ENCODE measurements at places on chromosomes 3 and 15.
A peak's percentile ranks its signal among the peaks of the same experiment; 100 is the strongest.

DNA sequence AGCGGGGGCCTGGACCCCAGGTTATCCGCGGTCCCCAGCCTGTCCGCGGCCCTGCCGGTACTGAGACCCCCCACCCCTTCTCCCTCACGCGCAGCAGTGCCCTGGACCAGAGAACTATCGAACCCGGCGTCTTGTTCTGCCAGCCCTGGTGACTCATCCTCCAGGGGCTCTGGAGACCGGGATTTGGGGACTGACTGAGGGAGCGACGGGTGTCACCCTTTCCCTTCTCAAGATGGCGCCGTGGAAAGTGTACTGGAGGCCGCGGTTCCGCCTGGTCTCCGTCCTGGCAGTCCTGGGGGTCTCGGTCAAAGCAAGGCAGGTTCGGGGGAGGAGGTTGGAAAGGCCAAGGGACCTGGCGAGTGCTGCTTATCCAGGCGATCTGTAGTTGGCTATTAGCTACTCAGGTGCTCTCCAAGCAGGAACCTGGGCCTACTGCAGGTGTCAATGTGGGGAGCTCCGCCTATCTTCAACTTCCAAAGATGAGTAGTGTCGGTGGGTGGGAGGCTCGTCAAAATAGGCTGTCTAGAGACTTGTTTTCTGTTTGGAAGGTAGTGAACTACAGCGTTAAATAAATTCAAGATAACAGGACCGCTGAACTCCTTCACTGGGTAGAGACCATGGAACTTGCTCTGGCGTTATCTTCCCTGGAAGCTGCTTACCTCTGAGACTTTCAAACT lies 790 bp downstream of the RAB5A start:
- peak; percentile 39 for DNase-seq

DNA sequence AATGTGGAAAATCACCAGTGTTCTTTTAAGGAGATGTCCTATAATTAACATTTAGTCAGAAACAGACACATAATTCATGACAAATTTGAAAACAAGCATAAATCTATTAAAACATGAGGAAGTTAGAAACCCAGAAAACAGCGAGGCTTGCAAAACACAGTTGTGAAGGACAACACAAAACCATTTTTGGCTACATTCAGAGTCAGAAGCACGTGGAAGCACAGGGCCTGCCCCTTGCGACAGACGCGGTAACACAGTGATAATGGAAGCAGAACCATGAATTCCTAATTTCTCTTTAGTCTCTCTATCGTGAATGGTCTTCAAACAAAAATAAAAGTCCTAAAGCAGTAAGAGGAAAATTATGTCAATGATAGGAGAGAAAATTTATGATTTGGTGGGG lies 12.2 kb downstream of the NCEH1 start:
- DNase-seq = peak; percentile 48

DNA sequence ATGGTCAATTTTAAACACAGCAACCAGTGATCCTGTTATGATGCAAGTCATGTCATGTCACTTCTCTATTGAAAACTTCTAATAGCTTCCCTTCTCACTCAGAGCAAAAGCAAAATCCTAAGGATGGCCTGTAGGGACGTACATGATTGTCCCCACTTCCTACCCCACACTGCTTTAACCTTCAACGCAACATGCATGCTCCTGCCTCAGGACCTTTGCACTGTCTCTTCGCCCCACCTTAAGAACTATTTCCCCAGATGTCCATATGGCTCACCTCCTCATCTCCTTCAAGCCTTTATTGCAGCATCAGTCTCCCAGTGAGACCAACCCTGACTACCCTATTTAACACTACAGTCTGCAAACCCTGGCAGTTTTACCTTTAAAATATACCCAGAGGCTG lies 214.1 kb upstream of the CHRM5 start:
- DNase-seq = no peak

GRCh38 chr3:11033871-11034270 lies 41.3 kb downstream of the SLC6A1 start:
- no peak for DNase-seq

GRCh38 chr3:21170964-21171363 lies 580.0 kb downstream of the ZNF385D start:
- no peak for DNase-seq

DNA sequence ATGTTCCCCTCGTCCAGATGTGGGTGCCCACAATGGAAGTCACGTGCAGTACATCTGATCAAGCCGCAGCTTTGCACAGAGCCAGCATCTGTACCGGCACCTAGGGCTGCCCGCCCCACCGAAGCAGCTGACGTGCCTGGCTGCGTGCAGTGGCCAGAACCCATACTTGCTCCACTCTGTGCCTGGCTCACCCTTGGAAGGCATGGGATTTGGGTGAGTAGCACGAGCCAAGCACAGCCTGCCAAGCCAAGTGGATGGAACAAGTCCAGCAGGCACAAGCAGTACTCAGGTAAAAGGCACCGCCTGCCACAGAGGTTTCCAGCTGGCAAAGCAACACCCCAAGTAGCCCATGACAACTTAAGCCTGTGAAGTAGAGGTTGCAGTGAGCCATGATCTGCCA lies 261.3 kb downstream of the TBC1D5 start:
- DNase-seq = no peak

DNA sequence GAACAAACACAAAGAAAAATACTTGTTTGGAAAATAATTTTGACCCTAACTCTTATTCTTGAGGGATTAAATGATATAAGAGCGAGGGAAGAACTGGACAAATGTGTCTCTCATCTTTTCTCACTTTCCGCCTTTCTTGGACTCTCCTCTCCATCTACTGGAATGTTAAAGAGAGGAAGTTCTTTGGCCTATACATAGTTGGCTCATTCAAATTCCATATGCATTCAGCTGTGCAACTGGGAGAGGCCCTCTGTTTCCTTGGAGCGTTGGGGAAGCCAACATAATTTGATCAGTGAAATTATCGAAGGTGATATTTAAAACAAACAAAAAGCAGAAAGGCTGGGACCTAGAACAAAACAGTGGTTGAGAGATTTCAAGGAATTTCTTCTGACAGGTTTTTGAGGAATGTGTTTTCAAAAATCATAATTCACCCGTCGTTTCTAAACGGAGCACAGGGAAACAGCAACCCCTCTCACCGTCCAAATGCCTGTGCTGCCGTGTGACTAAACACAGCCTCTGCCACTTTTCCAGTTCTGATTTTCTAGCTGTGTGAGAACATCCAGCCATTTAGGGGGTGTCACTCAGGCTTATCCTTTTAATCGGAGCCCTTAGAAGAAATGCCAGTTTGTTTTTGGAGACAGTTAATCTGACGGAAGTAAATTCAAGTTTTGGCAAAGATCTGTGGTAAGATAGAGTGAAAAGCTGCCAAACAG lies 489.9 kb downstream of the SOX2 start:
- DNase-seq = no peak

GRCh38 chr15:51505251-51505650 lies 117.3 kb downstream of the DMXL2 start:
- DNase-seq = peak; percentile 19

DNA sequence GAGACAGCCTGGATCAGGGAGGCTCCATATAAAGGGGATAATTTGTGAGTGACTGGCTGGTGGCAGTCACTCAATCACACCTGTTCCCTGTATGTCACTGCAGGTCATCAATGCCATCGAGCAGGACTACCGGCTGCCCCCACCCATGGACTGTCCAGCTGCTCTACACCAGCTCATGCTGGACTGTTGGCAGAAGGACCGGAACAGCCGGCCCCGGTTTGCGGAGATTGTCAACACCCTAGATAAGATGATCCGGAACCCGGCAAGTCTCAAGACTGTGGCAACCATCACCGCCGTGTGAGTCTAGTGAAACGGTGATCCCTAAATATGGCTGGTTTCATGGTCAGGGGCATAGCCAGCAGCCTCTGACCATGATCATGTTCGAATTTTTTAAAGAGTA lies 453.2 kb downstream of the EPHB1 start:
- no peak for DNase-seq

DNA sequence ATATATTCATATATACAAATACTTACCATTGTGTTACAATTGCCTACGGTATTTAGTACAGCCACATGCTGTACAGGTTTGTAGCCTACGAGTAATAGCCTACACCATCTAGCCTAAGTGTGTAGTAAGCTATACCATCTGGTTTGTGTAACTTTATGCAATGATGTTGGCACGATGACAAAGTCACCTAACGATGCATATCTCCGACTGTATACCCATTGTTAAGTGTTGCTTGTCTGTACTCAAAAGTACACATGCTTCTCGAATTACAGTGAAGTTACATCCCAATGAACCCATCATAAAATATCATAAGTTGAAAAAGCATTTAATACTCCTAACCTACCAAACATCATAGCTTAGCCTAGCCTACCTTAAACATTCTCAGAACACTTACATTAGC lies 327.1 kb downstream of the KBTBD8 start:
- no peak for DNase-seq

- no peak for DNase-seq
These were observed 708 bp downstream of the ESYT3 start for GRCh38 chr3:138434875-138435772.

GRCh38 chr3:70085613-70086012 lies 86.1 kb downstream of the SAMMSON start:
- no peak for DNase-seq

DNA sequence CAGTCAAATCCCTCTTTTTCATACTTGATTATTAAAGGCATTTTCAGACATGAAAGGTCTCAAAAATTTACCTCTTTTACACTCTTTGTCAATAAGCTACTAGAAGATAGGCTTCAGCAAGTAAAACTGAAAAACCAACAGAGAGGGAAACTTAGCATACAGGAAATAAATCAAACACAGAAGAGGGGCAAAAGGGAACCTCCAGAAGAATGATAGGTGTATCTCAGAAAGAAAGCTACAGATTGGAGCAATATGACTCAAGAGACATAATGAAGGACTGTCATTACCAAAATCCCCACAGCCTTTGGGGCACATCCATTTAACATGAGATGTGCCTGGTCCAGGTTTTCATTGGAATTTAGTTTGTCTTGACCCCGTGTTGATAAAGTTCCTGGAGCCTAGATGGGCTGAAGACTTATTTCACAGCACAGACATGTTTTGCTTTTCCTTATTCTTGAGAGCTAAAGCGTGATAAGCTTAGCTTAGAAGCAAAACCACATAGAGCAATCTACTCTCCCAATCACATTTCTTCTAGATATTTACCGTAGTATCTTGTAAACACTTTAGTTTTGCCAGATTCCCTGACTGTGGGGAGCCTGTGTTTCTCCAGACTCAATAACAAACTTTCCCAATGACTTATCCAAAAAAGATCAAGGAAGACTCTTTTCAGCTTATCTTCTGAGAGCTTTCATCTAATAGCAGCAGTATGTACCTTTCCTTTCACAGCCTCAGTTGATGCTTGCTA lies 11.7 kb downstream of the LRRFIP2 start:
- DNase-seq = no peak

DNA sequence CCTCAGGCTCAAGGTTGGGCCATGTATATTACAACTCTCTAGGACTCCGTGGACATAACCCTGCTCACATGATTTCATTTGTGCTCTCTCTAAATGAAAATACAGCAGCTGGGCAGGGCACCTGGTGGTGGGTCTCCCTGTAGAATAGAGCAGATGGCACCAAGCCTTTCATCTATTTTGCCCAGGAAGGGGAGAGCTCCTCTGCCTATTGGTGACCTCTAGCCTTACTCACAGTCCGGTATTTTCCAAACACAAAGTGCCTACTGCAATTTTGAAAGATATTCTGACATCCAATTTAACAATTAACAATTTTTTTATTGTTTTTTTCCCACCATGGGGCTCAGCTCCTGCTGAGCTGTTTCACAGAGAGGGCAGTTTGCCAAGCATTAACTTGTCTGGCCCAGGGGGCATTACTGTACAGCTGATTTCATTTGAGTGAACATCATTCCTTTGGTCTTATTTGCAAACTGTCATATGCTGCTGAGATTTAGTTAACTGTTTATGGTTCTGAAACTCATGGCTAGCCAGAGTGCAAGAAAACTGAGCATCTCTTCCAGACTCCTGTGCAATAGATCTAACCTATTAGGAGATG lies 474.0 kb downstream of the EPHB1 start:
- no peak for DNase-seq

DNA sequence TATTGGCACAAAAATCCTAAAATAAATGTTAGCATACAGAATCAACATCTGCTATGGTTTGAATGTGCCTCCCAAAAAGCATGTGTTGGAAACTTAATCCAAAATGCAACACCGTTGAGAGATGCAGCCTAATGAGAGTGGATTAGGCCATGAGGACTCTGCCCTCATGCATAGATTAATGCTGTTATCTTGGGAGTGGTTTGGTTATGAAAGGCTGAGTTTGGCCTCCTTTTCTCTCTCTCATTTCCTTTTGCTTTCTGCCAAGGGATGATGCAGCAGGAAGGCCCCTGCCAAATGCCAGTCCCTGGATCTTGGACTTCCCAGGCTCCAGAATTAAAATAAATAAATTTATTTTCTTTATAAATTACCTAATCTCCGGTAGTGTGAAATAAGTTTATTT lies 49.4 kb downstream of the SYNM start:
- no peak for DNase-seq

DNA sequence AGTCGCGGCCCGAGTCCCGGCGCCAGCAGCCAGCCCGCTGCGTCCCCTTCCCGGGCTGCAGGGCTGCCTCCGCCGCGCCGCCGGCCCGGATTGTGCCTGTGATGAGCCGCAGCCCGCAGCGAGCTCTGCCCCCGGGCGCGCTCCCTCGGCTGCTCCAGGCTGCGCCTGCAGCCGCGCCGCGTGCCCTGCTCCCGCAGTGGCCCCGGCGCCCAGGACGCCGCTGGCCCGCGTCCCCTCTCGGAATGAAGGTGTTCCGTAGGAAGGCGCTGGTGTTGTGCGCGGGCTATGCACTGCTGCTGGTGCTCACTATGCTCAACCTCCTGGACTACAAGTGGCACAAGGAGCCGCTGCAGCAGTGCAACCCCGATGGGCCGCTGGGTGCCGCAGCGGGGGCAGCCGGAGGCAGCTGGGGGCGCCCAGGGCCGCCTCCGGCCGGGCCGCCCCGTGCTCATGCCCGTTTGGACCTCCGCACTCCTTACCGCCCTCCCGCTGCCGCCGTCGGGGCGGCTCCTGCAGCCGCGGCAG lies 1.2 kb downstream of the CHST2 start:
- DNase-seq = peak; percentile 21
